ENCODE measurements at places on chromosomes 1 and 21. TPM values are rescaled to one million over a fixed set of nuclear protein-coding genes. Genes with fewer than 3 reads are reported as not detected.

APOBEC4 gene
- not detected for total RNA-seq

GRCh38 chr1:11649237-11649623 is 5.0 kb downstream of the FBXO2 start:
- no peak for DNase-seq

MATN1 gene
- 0.31 TPM for total RNA-seq

- DNase-seq = no peak
Observed at GRCh38 chr21:22277341-22277740, 1279.1 kb downstream of the NCAM2 start.

DNA sequence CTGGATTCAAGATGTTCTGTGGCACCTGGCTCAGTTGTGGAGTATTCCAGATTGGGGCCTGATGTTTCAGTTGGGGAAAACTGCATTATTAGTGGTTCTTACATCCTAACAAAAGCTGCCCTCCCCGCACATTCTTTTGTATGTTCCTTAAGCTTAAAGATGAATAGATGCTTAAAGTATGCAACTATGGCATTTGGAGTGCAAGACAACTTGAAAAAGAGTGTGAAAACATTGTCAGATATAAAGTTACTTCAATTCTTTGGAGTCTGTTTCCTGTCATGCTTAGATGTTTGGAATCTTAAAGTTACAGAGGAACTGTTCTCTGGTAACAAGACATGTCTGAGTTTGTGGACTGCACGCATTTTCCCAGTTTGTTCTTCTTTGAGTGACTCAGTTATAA is 7.2 kb downstream of the FPGT start:
- no peak for DNase-seq

NBPF19 gene
- total RNA-seq = 8.1 TPM

TMEM50A gene
- 158 TPM for total RNA-seq

ADGRL4 gene
- 3.1 TPM for total RNA-seq

PALMD gene
- total RNA-seq = 30.4 TPM

GRCh38 chr1:221488550-221488949 is 253.3 kb downstream of the DUSP10 start:
- DNase-seq = no peak

DNA sequence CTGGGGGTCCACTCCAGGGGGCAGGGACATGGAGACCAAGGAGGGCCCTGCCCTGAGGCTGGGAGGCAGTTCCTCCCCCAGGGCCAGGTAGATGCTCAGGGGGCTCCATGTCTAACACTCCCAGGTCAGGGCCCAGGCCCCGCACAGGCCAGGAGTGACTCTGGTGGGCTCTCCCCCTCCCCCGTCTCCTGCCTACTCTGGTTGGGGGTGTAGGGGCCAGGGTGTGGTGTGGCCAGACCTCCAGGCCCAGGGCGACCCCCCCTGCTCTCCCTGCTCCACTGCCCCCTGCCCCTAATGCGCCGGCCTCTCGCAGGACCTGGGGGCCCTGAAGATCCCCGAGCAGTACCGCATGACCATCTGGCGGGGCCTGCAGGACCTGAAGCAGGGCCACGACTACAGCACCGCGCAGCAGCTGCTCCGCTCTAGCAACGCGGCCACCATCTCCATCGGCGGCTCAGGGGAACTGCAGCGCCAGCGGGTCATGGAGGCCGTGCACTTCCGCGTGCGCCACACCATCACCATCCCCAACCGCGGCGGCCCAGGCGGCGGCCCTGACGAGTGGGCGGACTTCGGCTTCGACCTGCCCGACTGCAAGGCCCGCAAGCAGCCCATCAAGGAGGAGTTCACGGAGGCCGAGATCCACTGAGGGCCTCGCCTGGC is 19.7 kb upstream of the CCDC27 start:
- DNase-seq = no peak

IFI44L gene
- total RNA-seq = 27.5 TPM

VHLL gene
- total RNA-seq = 0.94 TPM

CENPF gene
- total RNA-seq = 15.6 TPM

GJA8 gene
- not detected for total RNA-seq

GRCh38 chr1:108646648-108647269 is 14.1 kb downstream of the HENMT1 start:
- DNase-seq = no peak

GRCh38 chr21:37461479-37461878 is 94.9 kb downstream of the DYRK1A start:
- no peak for DNase-seq

GRCh38 chr1:12516741-12517140 is 101.3 kb downstream of the DHRS3 start:
- no peak for DNase-seq

DNA sequence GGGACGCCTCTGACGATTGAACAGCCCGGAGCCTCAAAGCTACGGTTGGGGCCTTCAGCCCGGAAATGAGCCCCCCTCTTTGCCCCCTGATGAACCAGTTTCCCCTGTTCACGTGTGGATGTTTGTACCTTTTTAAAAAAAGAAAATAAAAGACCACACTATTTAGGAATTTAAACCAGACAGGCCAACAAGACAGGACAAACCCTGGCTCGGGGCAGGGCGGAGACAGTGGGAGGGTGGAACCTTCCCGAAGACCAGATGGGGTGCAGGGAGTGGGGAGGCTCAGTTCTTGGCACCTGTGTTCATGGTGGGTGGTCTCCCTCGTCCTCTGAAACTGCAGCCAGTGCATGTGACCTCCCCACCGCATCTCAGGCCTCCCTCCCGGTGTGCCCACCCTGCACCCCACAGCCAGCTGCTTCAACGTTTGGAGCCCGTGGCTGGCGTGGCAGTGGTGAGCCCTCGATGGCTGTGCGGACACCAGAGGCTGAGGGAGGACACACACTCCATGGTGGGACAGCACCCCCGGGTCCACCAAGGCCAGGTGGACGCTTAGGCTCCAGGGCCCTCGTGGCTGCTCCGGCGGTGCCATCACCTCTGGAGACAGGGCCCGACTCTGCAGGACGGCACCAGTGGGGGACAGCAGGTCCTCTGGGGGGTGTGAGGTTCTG is 45.6 kb downstream of the COL18A1 start:
- DNase-seq = no peak

GRCh38 chr1:42776502-42776901 is 8.3 kb upstream of the TMEM269 start:
- no peak for DNase-seq

KRTAP10-8 gene
- total RNA-seq = not detected

DNA sequence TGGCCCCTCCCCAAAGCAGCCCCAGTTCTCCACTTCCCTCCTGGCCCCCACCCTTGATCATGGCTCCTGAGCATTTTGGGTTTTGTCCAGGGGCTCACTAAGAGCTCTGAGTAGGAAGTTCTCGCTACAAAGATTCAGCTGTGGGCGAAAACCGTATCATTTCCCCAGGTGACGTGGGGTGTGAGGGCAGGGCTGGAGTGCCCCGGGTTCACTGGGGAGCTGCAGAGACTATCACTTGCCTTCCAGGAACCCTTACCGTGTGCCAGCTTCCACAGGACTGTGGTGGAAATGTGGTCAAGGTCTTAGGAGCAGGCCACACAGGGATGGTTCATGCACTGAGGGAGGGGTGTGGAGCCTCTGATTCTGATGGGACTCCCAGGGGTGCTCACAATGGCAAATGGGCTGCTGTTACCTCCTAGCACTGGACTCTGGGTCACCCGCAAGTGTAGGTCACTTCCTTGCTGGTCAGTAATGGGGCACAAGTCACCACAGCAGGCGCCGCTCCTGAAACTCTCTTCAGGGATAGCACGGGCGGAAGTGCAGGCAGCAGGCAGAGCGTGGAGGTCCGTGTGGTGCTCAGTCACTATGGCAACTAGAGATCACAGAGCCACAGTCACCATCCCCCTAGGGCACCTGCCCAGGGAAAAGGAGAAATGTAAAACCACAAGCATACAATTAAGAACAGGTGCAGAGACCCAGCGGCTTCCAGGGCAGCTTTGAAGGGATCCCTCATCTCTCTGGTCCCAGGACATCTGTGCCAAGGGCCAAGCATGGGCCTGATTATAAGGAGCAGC is 35.4 kb downstream of the RSPH1 start:
- DNase-seq = no peak

KIF14 gene
- total RNA-seq = 1.9 TPM

- DNase-seq = no peak
Observed at GRCh38 chr1:1552263-1552639, 11.8 kb upstream of the TMEM240 start.

- no peak for DNase-seq
Observed at GRCh38 chr1:245673881-245674414, 519.2 kb downstream of the KIF26B start.

- DNase-seq = no peak
Observed at GRCh38 chr1:33188572-33189275, 6.9 kb upstream of the TRIM62 start.

DNA sequence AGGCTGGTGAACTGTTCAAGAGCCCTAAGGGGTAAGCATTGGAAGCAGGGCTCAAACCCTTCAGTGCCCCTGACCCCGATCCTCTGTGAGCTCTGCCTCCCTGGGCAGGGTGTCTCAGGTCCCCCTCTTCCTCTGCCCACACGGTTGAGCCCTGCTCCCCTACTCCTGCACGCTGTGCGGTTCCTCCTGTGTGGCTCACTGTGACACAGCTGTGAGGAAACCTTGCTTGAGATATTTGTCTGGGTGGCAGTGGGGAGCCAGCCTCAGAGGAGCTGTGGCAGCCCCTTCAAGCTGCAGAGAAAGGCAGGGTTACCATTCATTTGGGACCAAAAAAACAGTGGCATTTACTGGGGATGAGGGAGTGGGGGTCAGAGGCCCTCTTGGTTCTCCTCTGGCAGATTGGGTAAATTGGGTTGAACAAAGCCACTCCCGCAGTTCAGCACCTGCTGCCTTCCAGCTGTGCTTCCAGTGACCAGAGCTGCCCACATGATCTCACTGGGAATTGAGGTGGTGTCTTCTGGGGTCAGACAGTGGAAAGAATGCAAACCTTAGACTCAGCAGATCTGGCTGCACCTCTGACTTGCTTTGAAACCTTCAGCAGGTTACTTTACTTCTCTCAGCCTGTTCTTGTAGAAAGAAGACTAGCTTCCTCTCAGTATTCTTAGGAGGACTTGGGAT is 60.6 kb upstream of the CD1D start:
- DNase-seq = no peak

UBIAD1 gene
- 14.3 TPM for total RNA-seq

DNA sequence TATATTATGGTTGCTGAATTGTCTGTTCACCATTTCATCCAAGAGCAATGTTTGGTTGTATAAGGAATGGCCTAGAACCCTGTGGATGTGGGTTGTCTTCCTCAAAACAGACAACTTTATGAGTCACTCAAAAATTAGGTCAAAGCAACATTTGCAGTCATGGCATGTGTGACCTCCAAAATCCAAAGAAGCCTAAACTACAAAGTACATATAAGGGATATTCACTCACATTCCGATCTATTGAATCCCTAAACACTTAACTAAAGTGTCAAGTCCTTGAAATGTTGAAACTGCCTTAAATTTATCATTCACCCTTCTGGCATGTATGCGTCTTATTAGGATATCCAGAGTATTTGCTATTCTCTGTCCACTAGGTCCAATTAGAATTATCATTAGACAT is 491.5 kb downstream of the NUF2 start:
- no peak for DNase-seq

DNA sequence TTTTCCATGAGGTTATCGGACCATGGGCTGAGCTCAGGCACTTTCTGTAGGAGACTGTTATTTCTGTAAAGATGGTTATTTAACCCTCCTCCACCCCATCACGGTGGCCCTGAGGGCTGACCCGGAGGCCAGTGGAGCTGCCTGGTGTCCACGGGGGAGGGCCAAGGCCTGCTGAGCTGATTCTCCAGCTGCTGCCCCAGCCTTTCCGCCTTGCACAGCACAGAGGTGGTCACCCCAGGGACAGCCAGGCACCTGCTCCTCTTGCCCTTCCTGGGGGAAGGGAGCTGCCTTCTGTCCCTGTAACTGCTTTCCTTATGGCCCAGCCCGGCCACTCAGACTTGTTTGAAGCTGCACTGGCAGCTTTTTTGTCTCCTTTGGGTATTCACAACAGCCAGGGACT is 2.6 kb upstream of the CCDC28B start:
- DNase-seq = no peak

GRCh38 chr21:44329086-44329889 is 9.9 kb downstream of the CFAP410 start:
- no peak for DNase-seq
